Endodermal cell (in vitro differentiated cells): ENCODE measurements at places on chromosomes 1 and 21. TPM values are rescaled to one million over a fixed set of nuclear protein-coding genes. Genes with fewer than 3 reads are reported as not detected.

Gene FYB2
- 12.0 to 16.8 TPM (median 15.1 TPM) in 3 replicates for total RNA-seq

GRCh38 chr1:183096894-183097293 is 73.7 kb downstream of the LAMC1 start:
- H3K4me1 ChIP-seq, result no peaks in the 10 kb centered on the region
- no peak for DNase-seq
- no peaks in the 10 kb centered on the region for H3K36me3 ChIP-seq
- H3K4me3 ChIP-seq, result no peak overlapping the region

Gene MPZ
- total RNA-seq, result 1.7 and 2.0 TPM in 2 replicates

Gene VWA1
- 17.4 and 19.1 TPM in 2 replicates for total RNA-seq

DNA sequence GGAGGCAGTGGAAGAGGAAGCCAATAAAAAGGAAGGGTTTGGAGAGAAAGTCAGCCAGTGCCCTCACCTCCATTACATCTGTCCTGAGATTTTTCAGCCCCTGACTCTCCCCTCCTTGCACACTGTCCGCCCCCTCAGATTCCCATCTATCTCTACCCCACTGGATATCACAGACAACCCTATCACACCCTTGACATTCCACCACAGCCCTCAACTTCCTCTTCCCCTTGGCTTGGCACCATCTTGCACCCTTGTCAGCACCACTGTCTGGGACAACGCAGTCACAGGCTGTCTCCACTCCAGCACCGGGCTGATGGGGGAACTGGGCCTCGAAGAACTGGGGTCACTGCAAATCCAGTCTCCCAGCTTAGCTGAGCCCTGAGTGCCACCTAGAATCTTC is 14.2 kb upstream of the PLEKHA6 start:
- no peaks in the 10 kb centered on the region for H3K4me1 ChIP-seq
- H3K4me3 ChIP-seq, result no peak overlapping the region
- H3K36me3 ChIP-seq, result no peaks in the 10 kb centered on the region
- no peak overlapping the region for H3K27ac ChIP-seq

DNA sequence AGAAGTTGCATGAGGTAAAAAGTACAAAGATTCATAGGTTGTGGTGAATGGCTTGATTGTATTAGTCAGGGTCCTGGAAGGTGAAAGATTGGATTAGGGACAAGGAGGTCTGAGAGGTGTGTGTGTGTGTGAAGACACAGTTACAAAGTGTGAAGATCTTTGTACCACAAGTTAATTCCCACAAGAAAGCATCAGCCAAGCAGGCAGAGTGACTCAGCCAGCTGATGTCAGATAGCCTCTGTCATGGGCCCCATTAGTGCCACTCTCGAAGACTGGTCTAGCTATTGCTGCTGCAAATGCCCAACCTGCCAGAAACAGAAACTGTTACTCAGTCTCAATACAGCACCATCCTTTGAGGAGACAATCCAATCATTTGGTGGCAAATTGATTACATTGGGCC is 96.5 kb downstream of the DTL start:
- no peaks in the 10 kb centered on the region for H3K27me3 ChIP-seq
- H3K27ac ChIP-seq, result no peak overlapping the region
- DNase-seq, result no peak
- H3K36me3 ChIP-seq, result no peaks in the 10 kb centered on the region
- no peak overlapping the region for H3K4me3 ChIP-seq

Gene CD1E
- not detected in 2 replicates for total RNA-seq

Gene KCNJ9
- total RNA-seq, result not detected in 3 replicates
